ENCODE measurements at places on chromosomes 3 and 15.

DNA sequence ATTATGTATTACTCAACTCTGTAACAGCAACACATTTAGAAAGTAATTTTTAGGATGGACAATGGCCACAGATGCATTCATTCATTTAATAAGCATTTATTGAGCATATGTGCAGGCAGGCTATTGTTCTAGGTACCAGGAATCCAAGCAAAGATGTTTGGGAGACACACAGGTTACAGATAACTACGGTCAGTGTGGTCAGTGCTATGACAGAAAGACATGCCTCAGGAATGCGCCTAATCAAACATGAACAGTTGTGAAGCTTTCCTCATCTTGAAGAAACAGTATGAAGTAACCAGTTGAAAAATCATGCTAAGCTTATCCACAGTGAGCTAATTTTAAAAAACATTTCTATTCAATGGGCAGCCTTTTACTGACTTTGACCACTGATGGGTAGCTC lies 155.4 kb upstream of the CCDC54 start:
- DNase-seq, result no peak

- no peak for DNase-seq
These were observed 74.5 kb upstream of the LARS2 start for GRCh38 chr3:45313743-45314403.

GRCh38 chr3:19467761-19468160 lies 319.5 kb downstream of the KCNH8 start:
- DNase-seq, result no peak

DNA sequence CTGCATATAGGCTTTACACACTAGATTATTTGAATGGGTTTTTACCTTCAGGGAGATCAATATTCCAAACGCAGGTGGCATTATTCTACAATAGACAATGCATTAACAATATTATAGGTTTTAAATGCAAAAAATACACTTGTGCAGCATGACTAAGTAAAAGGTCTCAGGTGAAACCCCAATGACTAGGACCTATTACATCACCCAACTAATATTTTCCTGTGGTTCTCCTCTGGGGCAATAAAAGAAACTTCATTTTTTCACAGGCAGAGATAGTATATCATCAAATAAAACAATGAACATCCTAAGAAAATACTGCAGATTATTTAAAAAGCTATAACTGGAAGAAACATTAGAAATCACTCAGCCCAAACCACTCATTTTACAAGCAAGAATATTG lies 375.3 kb downstream of the ROBO1 start:
- no peak for DNase-seq

DNA sequence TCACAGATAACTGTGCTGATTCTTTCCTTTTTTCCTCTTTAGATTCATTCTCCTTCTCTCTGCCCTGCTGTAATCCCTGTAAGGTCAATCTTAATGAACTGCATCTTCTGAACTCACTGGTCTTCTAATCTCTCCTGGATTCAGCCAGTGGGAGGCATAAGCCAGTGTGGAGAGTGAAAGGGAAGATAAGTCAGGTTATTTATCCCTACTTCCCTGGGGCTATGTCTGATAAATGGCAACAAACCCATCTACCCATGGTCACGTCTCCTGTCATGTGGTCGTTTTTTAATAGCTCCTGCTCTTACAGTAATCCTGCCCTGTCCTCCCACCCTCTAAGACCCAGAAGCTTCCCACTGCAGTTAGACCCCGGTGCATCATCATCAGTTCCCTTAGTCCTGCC lies 199.6 kb upstream of the NAALADL2 start:
- DNase-seq, result no peak

GRCh38 chr15:92617549-92618520 lies 37.7 kb downstream of the FAM174B start:
- DNase-seq, result no peak

- no peak for DNase-seq
These were observed 189.4 kb downstream of the SLC9A9 start for GRCh38 chr3:143658861-143659260.

DNA sequence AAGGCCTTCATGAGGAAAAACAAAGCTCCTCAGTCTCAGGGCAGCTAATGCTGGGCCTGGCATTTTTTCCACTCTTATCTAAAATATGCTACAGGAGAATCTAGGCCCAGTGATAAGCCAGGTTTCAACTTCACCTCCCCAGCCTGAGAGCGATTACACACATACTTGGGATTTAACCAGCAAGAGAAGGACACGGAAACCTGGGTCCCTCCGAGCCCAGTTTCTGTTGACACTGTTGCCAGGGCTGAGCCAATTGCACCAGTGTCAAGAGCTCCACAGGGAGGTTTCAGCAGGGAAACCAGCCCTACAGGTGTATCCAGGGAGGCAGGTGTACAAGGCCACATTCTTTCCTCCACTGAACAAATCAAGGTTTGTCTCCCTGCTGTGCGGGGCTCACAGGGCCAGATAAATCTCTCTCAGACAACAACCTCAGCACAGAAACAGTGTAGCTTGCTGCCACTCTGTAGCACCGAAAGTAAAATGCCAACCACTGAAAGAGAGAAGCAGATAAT lies 85.4 kb downstream of the MAGI1 start:
- no peak for DNase-seq

GRCh38 chr15:63372018-63372705 lies 9.5 kb downstream of the CA12 start:
- DNase-seq, result no peak

DNA sequence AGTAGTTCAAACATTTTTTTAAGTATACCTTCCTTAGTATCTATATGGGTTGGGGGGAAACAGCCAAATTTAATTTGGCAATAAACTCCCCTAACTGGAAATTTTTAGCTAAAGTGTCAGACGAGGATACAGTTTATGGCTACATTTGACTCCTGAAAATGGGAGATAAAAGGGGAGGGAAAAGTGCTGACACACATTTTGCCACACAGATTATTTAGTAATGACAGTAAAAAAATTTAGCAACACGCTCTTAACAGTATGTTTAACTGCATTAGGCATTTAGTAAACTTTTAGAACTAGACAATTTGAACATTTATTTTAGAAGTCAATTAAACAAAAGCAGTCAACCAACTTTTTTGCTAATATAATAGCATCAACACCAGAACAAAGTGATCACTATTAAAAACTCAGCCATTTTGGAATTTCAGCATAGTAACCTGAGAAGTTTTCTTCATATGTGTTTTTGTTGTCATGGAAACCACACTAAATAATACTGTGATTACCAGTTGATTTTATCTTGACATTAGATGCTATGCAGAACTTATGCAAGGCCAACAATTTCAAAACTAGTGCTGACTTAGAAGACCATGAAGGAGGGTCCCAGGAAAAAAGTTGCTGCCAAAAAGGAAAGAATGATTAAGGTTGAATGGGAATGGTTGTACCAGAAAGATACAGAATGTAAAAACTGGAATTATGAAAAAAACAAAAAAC lies 47.0 kb upstream of the TFG start:
- DNase-seq, result no peak

- DNase-seq, result no peak
These were observed 119.5 kb upstream of the PRICKLE2 start for GRCh38 chr3:64344721-64345207.

GRCh38 chr3:80060664-80061063 lies 292.9 kb upstream of the ROBO1 start:
- DNase-seq, result no peak

GRCh38 chr3:164465172-164465571 lies 613.1 kb downstream of the SI start:
- no peak for DNase-seq

- DNase-seq, result no peak
These were observed 22.0 kb downstream of the ASTE1 start for GRCh38 chr3:131004603-131005002.

- no peak for DNase-seq
These were observed 133.2 kb upstream of the COL8A1 start for GRCh38 chr3:99505200-99505599.

DNA sequence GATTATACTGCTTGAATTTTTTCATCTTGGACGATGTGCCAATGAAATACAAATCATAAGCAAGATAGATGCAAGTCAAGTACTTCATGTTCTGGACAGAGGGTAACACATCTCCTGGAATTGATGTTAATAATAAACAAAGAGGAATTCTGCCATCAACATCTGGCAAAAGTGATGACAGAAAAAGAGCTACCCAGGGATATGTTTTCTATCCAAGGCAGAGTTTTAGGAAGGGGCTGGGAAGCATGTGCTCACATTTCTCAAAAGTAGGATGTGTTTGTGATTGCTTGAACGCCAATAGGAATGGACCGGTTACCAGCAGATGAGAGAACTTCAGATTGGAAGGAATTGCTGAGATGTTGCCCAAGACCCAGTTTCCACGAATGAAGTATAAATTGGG lies 242.6 kb upstream of the AGTR1 start:
- no peak for DNase-seq

DNA sequence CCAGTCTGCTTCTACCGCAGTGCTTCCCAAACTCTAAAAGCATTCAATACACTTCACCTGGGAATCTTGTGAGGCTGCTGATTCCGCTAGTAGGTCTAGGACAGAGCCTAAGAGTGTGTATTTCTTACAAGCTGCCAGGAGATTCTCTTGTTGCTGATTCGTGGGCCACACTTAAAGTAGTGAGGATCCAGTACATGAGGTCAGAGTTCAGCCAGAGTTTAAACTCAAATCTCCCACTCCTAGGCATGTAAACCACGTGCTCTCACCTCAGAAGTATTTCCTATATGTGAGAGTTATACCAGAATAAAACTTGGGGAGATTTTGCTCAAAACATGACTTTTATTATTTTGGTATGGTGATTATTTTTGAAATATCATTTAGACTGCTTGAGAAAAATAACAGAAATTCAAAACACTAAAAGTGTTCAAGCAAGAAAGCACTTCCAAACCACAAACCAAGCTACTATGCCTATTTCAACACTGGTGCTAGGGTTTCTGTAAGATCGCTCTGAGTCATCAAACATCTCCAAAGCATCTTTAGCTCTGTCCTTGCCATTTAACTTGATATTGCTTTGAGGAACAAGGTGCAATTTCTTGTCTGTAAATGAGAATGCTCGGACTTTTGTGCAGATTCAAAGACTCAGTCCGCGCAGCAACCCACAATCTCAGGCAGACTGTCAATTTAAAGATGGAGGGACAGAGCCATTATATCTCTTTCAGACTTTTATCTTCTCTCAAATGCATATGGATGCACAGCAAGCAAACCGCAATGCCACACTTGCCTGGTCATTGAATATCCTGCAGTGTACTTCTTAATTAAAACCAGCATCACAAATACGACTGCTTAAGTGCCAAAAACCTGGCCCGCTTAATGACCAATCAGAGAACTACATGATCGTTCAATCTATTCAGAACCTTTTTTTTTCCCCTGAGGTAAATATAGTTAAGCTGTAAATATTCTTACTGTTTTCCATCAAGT lies 59.8 kb downstream of the AGTR1 start:
- peak; percentile 18 for DNase-seq

- DNase-seq, result no peak
These were observed 6.9 kb downstream of the TSC22D2 start for GRCh38 chr3:150414959-150415358.

GRCh38 chr3:113088616-113089015 lies 97.8 kb downstream of the GTPBP8 start:
- no peak for DNase-seq

GRCh38 chr3:127715532-127715931 lies 42.8 kb downstream of the ABTB1 start:
- no peak for DNase-seq

- no peak for DNase-seq
These were observed 324.6 kb upstream of the PLSCR5 start for GRCh38 chr3:146929696-146930095.

DNA sequence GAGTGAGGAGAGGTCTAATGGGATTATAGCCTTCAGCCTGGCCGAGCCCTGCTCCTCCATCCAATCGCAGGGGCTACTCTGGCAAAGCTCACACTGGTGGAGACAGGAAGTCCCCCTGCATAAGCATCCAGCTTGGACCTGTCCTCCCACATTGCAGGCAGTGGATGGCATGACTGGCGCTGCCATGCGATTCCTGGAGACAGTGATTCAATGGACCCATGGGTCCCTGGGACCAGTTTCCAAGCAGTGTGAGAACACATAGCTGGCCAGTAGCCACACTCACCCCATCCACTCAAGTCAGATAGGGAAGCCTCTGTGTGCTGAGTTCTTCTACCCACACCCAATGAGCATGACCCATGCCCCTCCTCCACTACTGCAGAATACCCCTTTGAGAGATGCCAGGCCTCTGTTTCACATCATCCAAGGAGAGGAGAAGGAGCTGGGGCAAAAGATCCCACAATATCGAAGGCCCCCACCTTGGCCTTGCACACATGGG lies 18.1 kb upstream of the POC1A start:
- no peak for DNase-seq

GRCh38 chr3:72141264-72141663 lies 356.3 kb upstream of the PROK2 start:
- DNase-seq, result no peak

GRCh38 chr3:78918361-78919020 lies 849.3 kb downstream of the ROBO1 start:
- no peak for DNase-seq

- peak; percentile 18 for DNase-seq
These were observed 1.8 kb upstream of the MESD start for GRCh38 chr15:80991421-80991820.

DNA sequence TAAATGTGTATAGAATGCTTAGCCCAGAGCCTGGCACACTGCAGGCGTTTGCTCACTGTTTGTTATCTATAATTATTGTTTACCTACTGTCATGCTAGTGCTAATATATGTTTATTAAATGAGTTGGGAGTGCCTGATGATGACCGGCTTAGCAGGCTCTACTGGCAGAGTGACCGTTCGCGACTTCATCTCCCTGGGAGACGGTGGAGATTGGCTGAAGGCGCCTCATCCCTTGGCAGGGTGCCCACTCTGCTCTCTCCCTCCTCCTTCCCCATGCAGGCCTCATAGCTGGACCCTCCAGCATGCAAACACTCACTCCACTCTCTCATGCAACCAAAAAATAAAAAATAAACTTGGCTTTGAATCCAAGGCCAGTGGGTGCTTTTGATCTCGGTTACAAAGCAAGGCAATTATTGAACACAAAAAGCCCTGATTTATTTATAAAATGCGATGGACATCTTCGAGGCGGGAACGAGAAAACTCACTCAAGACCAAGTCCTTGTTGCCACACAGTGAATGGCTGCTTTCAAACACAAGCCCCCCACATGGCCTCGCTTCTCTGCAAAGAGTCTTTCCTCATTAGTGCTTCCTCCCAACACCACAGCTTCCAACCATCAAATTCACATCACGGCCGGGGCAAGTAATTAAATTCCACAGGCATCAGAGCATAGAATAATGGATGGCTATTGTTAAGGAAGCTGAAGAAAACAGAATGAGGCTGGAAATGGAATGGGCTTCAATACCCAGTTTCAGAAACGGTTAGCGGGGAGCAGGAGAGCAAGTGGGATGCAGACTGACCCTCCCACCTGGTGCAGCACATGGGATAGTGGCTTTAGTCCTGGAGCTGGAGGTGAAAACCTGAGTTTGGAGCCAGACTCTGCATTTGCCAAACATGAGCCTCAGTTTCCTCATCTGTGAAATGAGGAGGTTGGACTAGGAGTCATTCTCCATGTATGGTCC lies 135.7 kb upstream of the RAD18 start:
- no peak for DNase-seq

DNA sequence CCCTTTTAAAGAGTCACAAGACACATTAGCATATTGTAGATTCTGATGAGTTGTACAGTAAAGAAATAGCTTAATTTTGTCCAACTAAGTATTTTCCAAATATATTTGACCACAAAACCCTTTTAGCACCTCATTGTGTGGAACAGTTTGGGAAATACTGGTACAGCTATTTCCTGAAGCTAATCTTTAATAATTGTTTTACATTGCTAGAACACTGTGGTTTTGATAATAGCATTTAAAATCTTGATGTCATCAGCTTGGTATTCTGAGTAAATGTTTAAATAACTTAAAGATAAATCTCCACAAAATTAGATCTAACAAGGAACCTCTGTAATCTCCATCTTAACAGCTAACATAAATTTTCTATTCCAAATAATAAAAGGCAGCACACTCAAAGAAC lies 140.0 kb upstream of the MLF1 start:
- no peak for DNase-seq

All from CD4-positive, alpha-beta T cell (primary cell).